Amniotic stem cell (primary cell): ENCODE measurements at places on chromosomes 2 and 18.

GRCh38 chr2:6937582-6937981 is 20.4 kb downstream of the RNF144A start:
- DNase-seq, result no peak

GRCh38 chr2:121617042-121617599 is 32.1 kb downstream of the CLASP1 start:
- DNase-seq, result no peak

- no peak for DNase-seq
Measured at GRCh38 chr2:126850940-126851339, 47.8 kb upstream of the TEX51 start.

- no peak for DNase-seq
Measured at GRCh38 chr2:136111711-136112110, 6.2 kb downstream of the CXCR4 start.

DNA sequence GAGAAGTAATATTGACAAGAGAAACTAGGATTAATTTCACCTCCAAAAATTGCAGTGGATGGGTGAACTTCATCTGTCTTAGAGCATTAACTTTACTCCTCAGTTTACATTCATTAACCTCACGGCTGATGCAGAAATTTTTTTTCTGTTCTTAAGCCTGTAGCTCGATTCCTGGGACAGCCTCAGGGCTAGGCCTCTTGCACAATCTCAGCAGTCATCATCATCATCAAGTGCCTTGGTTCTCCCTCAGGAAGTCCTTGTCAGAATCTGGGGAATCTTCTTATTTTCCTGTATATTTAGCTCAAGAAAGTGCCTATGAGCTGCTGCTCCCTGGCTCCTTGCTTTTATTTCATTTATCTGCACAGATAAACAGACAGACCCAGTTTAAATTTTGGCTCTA is 1272.2 kb upstream of the LRRTM1 start:
- no peak for DNase-seq

- DNase-seq, result no peak
Measured at GRCh38 chr2:152556506-152556905, 160.8 kb downstream of the PRPF40A start.
